ENCODE measurements at places on chromosomes 5 and 9.
A peak's percentile ranks its signal among the peaks of the same experiment; 100 is the strongest.

- no peak for DNase-seq
Observed at GRCh38 chr5:133121080-133121479, 69.3 kb downstream of the HSPA4 start.

DNA sequence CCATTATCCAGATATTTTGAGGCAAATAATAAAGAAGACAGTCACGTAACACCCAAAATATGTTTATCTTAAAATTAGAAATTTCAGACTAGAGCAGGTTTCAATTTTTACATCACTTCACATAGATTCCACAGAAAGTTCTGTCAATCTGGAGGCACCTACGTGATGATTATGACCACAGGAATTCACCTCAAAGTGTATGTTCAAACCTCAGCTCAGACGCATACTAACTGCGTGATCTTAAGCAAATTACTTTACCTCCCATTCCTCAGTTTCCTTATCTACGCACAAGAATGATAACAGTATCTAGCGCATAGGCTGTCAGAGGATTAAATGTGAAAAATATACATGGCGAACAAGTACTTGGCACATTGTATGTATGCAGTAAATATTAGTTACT, 5.9 kb upstream of the CDH6 start:
- DNase-seq: no peak

DNA sequence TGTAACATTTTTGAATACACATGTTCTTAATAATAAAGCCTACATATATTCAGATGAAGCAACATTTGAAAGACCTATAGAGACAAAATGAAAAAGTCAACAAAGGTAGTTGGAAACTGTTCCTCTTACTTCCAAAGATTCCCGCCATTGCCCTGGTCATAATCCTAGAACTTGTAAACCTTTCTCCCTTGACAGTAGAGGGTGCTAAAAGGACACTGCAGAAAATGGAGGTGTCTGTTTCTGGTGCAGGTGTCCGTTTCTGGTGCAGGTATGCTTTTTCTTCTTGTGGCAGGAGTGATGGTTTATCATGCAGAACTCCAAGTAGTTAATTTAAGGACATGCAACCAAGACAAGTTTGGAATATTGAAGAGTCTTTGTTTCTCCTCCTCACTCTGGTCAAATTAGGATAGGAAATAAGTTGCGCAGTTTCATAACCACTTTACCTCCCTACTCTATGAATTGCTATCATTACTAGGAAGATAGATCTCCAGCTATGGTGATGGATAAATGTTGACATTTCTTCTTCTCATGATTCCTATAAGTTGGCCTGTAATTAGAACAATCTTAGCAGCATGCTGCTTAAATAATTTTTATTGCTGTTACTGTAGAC, 56.0 kb upstream of the FAM174A start:
- no peak for DNase-seq

DNA sequence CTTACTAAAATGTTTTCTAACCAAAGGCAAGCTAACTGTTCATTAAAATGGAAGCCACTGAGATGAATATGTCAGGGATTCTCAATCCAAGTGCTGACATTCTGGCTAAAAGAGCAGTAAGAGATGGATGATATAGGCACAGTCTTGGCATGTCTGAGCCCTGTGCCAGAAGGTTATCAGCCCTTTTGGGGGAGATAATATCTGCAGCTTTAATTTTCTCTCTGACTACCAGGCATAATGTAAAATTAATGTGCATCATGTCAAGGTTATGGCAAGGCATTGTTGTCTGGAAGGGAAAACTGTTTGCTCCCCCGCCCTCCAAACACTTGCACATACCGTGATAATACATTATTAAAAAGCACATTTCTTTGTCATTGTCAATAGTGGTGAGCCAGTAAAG, 609.8 kb downstream of the ZNF608 start:
- DNase-seq: no peak

- no peak for DNase-seq
Observed at GRCh38 chr5:96090215-96090614, 128.6 kb upstream of the ELL2 start.

DNA sequence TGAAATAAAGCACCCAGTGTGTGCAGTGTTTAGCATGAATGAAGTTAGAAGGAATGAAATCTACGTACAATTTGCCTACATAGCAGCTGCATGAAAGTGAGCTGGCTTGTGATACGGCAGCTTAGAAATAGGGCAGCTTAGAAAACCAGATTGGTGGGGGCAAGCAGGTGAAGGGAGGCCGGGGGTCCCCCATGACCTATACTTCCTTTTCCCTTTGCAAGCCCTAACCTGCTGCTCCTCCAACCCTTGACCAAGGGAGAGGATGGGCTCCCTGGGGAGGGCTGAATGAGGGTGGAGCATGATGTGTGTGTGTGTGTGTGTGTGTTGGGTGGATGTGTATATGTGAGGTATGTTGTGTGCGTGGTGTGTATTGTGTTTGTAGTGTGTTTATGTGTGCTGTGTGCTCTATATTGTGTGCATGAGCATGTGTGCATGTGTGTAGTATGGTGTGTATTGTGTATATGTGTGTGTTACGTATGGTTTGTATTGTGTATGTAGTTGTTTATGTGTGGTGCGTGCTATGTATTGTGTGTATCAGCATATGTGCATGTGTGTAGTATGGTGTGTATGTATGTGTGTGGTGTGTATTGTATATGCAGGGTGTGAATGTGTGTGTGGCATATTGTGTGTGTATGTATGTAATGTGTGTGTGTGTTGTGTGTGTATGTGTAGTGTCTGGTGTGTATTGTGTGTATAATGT, 72.1 kb downstream of the TENT4A start:
- no peak for DNase-seq

- DNase-seq: no peak
Observed at GRCh38 chr9:20220286-20220685, 402.0 kb downstream of the MLLT3 start.

DNA sequence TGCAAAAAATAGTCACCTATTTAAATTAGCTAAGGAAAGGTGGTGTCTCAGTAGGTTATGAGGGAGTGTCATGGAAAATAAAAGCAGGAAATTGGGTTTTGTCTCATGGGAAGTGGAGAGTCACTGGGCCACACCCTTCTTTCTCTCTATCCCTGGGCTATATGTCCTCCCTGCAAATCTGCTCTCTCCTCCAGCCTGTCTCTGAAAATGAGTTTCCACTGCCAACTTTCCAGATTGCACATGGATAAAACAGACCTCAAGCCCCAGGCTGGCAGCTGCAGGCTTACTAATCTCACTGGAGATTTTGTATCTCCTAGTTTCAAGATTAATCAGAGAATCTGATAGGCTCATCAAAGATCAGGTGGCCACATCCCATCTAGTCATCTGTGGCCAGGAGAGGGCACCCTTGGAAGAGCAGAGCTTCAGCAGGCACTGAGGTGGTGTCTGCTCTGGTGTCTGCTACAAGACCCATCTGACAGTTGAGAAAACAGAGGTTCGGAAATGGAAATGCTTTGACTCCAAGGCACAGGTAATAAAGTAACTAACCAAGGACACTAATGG, 178.9 kb downstream of the MSX2 start:
- no peak for DNase-seq

GRCh38 chr5:106661866-106662265, 1008.9 kb downstream of the EFNA5 start:
- no peak for DNase-seq

DNA sequence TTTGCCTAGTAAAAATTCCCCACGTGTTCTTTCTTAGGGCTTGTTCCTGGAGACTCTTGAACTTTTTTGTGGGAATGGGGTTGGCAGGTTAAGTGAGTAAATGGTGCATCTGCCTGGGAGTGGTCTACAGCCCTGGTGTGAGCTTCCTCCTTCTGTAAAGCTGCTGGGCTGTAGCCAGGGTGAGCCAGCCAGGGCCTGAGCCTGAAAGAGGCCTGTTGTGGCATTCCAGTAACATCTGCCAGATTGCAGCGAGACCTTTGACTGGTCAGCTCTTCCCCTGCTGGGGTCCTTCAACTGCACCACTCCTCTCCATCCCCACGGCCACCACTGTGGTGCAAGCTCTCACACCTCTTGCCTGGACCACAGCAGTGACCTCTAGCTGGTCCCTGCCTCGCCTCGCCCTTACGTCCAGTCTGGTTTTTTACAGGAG, 47.5 kb downstream of the SLC22A5 start:
- peak; percentile 78 for DNase-seq
